ENCODE measurements at places on chromosomes 3 and 15.

- DNase-seq: peak; percentile 80
Observed at GRCh38 chr3:181755959-181756358, 44.2 kb downstream of the SOX2 start.

DNA sequence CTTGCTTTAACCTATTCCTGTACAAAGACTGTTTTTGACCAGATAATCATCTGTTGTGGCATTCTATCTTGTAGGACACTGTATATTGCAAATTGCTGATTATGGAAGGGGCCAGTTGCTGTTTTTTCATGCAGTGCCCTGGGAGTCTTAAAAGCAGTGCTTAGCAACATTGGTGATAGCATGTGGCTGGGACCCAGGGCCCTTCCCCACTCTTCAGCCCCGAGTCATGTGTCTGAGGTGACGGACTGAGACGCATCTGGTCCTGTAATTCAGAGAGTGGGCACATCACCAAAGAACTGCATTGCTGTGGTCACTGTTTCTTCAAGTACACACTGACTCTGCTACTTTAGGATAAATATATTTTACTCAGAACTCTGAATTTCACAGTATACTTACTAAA lies 63.4 kb downstream of the SNRK start:
- DNase-seq: no peak

DNA sequence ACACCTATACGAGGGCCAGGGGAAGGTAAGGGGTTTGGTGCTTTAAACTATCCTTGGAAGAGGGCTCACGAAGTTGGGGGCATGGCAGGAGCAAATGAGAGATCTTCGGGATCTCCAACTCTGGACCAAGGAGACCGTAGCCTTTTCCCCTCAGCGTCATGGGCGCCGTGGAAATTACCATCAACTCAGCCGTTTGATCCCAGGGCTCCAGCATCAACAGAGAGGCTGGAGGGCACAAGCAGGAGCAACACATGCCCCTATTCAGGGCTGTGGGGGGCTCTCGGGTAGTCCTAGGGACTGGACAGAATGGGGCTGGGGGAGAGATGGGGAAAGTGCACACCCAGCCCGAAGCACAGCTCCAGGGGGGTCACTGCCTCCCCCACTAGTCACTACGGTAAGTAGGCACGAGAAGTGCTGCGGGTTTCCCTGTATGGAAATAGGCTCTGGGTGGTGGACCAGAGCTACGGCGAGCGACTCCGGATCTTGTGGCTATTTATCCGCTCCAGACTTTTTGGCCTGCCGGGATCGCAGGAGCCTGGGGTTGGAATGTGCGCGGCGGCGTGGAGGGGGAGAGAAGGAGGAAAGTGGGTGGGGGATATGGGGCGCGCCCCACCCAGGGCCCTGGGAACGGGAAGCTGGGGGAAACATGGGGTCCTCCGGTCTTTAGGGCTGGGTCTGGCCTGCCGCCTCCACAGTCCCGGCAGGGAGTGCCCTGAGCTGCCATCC lies 539 bp upstream of the LAMB2 start:
- peak; percentile 32 for DNase-seq

GRCh38 chr3:40828741-40829415 lies 304.1 kb downstream of the ZNF621 start:
- no peak for DNase-seq

DNA sequence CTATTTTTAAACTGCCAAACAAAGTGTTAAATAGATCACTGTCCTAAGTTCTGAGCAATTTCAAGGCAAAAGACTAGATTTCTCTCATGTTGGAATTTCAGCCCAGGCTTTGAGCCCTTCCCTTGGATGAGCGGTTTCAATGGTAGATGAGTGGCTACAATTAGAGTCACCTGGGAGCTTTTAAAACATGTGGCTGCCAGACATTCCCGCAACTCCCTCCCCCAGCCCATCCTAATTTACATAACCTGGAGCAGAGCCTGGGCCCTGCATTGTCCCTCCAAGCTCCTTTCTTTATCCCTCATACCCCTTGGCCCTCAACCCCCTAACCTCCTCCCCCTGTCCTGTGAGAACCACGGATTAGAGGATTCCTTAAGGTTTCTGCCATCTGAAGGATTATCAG lies 357.5 kb upstream of the UMPS start:
- DNase-seq: no peak

DNA sequence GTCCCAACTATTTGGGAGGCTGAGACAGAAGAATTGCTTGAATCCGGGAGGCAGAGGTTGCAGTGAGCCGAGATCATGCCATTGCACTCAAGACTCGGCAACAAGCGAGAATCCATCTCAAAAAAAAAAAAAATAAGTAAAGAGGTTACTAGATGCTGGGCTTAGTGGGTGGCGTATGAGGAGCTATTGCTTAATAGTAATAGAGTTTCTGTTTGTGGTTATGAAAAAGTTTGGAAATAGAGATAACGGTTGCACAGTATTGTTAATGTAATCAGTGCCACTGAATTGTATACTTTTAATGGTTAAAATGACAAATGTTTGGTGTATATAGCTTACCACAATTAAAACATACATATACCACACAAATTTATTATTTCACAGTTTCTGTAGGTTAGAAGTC lies 14.7 kb upstream of the HHATL start:
- no peak for DNase-seq

- no peak for DNase-seq
Observed at GRCh38 chr3:151014501-151015018, 42.0 kb upstream of the CLRN1 start.

DNA sequence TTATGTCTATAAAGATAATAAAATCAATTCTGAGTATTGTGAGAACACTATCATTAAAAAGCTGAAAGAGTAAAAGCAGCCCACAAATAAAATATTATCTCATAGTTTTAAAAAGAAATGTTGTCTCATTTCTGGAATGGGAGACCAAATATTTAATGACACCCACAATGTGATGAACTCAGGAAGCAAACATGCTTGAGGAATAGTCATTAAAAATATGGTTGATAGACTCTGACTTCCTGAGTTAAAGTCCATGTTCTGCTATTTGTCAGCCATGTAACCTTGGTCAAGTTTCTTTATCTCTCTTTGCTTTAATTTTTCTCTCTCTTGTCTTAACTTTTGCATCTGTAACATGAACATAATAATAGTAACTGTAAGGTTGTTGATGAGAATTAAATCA lies 35.5 kb upstream of the CHMP2B start:
- DNase-seq: no peak

DNA sequence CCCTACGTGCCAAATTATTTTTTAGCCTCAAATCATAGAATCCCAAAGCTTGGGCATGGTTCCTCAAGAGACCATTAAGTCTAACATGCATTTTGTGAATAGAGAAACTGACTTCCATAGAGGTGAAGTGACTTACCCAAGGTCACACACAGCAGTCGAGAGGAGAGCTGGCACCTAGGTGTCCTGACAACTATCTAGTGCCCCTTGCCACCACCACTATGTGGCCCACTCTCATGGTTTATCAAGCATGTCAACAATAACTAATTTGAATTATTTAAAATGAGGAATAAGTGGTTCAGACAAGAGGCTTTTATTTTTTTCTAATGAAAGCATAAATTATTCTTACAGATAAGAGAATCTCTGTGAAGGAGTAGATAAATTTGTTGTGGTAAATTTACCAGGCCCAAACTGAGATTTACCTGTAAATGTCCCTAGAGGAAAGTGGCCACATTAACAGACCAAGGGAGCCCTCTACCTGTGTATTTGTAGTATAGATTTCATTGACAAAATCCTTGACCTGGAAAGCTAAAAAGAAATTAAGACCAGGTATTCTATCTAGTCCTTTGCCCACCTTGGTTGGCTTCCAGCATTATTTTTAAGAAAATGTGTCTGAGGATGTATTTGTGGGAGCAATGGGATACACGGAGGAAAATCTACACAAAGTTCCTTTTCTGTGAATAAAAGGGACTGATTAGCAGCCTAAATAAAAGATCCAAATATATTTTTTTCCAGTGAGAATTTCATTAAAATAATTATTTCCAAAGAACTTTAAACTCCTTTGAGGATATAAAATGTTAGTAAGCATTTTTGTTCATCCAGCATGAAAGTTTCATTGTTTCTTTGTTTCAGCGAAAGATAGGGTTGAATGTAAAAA lies 49.1 kb downstream of the IQCH start:
- DNase-seq: peak; percentile 36

GRCh38 chr3:143067201-143067600 lies 52.4 kb upstream of the CHST2 start:
- no peak for DNase-seq

- no peak for DNase-seq
Observed at GRCh38 chr3:190261015-190261414, 61.2 kb downstream of the CLDN1 start.

DNA sequence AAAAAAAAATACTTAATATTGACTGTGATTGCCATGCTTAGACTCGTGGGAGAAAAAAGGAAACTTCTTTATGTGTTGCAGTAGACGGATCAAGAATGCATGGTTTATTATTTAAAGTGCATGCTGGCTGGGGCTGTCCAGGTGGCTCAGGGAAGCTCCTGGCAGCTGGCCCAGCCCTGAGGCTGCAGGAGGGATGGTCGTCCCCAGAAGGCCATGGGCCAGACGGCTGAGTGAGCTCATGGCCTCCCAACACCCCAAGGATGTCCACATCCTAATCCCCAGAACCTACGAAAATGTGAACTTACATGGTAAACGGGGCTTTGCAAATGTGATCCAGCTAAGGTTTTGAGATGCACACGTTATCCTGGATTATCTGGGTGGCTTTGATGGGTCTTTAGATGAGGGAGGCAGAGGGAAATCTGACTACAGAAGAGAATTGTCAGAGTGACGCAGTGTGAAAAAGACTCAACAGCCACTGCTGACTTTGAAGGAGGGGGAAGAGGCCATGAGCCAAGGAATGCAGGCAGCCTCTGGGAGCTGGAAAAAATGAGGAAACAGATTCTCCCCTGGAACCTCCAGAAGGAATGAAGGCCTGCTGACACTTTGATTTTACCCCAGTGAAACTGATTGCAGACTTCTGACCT lies 29.8 kb downstream of the ADAMTS17 start:
- DNase-seq: no peak

GRCh38 chr15:43225201-43225949 lies 4.6 kb upstream of the EPB42 start:
- DNase-seq: peak; percentile 27

- no peak for DNase-seq
Observed at GRCh38 chr3:52155912-52156311, 1.7 kb upstream of the POC1A start.

DNA sequence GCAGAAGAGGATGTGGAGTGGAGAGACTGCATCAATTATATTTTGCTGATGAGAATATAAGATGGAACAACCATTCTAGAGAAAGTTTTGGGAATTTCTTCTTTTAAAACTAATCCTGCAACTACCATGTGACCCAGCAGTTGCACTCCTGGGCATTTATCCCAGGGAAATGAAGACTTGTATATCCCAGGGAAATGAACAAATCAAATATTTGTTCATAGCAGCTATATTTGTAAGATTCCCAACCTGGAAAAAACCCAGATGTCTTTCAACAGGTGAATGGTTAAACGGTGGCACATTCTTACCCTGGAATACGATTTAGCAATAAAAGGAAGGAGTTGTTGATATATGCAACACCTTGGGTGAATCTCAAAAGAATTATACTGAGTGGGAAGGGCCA lies 385.3 kb upstream of the TPRG1 start:
- DNase-seq: no peak

DNA sequence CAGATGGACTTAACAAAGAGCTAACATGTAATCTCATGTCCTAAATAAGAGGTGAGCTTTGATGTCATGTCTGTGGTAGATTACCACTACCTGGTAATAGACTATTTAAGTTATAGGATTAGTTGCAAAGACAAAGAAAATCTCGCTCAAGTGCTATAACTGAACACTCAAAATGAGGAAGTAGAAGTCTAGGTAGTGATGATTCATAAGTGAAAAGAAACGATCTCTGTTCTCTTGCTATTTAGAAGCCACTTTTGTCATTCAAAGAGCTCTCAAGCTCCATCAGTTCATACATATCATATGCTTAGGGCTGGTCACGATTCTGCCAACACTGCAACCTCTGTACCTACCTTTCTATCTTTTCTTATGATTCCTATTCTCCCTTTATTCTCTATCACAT lies 110.9 kb downstream of the EDEM1 start:
- no peak for DNase-seq

GRCh38 chr3:39158148-39158715 lies 4.8 kb upstream of the CSRNP1 start:
- DNase-seq: no peak

DNA sequence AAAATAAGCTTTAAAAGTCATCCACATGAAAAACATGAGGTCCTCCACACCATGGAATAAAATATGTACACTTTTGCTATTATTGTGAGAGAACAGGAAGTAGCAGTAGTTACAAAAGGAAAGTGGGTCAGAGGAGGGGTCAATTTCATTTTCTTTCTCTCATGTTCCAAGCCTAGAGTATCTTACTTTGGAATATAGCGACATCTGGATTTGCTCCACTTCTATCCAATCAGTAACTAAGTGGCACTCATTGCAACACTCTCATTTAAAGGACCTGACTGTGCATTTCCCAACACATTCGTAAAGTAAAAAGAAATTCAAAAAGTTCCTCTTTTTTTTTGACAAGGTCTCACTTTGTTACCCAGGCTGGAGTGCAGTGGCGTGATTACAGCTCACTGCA lies 637.3 kb downstream of the TUSC7 start:
- no peak for DNase-seq

GRCh38 chr3:50436114-50436674 lies 67.2 kb downstream of the CACNA2D2 start:
- peak; percentile 48 for DNase-seq

DNA sequence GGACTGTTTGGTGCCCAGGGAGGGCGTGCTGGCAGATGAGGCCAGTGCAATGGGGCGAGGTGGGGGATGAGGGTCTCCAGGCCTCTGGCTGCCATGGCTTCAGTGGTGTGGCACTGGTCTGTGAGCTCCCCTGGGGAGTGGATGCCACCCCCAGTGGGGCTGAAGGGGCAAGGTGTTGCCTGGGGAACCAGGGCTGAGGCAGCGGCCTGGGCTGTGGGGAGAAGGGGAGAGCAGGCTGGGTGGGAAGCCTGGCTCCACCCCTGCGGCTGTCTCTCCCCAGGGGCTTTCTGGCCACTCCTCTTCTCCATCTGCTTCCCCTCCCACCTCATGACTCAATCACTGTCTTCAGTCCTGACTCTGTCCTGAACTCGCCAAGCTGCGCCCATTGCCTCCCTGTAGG lies 88.4 kb upstream of the TLE3 start:
- DNase-seq: no peak

- no peak for DNase-seq
Observed at GRCh38 chr3:47646362-47646761, 67.7 kb upstream of the CSPG5 start.

GRCh38 chr15:92413510-92413909 lies 19.8 kb downstream of the ST8SIA2 start:
- DNase-seq: no peak

DNA sequence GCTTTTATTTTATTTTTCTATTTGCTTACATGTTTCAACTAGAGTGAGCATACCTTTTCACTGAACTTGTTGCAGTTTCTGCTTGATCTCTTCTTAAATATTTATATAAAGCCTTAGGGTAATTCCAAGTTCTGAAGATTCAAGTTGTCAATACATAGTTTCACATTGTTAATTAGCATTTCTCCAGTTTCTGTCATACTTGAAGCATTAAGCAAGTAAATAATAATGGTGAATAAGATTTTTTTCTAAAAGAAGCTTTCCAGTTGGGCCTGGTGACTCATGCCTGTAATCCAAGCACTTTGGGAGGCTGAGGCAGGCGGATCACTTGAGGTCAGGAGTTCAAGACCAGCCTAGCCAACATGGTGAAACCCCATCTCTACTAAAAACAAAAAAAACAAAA lies 53.9 kb downstream of the CALML4 start:
- DNase-seq: no peak

GRCh38 chr3:194840661-194841514 lies 155.2 kb downstream of the FAM43A start:
- DNase-seq: no peak

GRCh38 chr3:10192953-10193691 lies 28.4 kb downstream of the IRAK2 start:
- DNase-seq: no peak

Data from NCI-H510A treated with DMSO at 0.1 percent for 48 hours (cell line).